ENCODE measurements at places on chromosomes 2 and 18.

GRCh38 chr2:1990724-1991123 lies 246.4 kb upstream of the PXDN start:
- DNase-seq = no peak

- no peak for DNase-seq
These were observed 261.7 kb downstream of the SATB2 start for GRCh38 chr2:199195927-199196502.

DNA sequence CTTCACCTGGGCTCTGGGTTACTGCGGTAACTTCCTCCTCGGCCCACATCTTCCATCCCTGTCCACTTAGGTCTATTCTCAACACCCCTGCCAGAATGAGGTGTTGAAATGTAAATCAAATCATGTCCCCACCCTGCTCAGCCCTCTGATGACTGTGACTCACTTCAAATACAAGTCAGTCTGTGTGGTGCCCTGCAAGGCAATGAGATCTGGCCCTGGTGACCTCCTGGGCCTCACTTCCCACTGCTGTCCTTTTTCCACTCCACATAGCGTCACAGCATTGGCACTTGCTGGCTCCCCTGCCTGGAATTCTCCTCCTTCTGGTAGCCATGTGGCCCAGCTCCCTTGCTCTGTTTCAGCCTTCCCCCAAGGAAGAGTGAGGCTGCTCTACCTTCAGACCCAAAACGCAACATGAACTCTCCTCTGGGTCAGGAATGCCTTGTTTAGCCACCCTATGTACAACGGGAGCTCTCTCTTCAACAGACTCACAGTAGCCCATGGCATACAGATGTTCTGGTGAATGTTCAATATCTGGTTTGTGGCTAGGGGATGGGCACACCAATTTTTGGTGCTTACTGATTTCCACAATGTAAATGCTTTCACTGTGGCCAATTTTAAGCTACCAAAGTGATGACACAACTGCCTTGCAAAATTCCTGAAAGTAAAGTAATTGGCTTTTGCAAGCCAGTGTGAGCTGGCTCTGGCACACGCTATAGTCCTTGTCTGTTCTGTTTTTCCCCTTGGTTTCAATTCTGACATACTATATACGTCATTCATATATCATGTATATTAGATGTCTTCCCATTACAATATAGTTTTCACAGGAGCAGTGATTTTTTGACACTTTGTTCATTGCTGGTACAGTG lies 550.3 kb upstream of the HS6ST1 start:
- DNase-seq = no peak

GRCh38 chr2:150160058-150160457 lies 327.4 kb downstream of the RND3 start:
- DNase-seq = no peak

- no peak for DNase-seq
These were observed 219.8 kb downstream of the GLI2 start for GRCh38 chr2:120955427-120955826.

- DNase-seq = no peak
These were observed 10.8 kb downstream of the DAPL1 start for GRCh38 chr2:158805936-158806335.

DNA sequence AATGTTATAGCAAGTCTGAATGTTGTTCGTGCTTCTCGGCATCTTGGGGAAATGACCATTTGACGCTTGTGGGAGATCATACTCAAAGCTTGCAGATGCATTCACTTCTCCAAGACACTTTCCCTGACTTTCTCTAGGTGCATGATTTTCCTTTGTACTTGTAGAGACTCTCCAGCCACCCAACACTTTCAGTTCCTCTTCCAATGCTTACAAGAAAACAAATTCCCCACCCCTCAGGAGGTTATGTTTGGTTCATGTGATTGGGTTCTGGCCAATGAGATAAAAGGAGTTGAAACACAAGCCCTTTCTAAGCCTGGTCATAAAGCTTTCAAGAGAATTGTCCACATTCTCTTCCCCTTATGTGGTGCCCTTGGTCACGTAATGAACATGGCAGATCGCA lies 156.3 kb downstream of the EPHA4 start:
- DNase-seq = no peak
